ENCODE measurements at places on chromosomes 7 and 10.

- no peak for DNase-seq
Measured at GRCh38 chr10:94035982-94036765, 42.4 kb downstream of the PLCE1 start.

DNA sequence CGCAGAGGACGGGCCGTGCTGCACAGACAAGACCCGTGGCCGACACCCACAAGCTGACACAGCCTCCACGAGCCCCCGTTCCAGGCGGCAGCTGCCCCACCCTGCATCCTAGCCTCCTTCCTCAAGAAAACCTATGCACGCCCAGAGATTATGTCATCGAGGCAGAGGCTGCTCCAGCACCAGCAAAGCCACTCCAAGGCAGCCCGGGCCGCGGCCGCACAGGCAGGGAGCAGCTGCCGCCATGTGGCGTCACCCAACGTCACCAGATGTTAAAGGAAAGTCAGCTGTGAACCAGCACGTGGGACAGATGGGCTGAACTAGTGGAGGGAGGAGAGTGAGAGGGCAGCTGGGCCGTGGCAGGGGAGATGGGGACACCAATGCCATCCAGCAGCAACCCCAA is 59.8 kb downstream of the STK32C start:
- DNase-seq: no peak

GRCh38 chr10:71613261-71613777 is 106.3 kb downstream of the C10orf105 start:
- DNase-seq: no peak

DNA sequence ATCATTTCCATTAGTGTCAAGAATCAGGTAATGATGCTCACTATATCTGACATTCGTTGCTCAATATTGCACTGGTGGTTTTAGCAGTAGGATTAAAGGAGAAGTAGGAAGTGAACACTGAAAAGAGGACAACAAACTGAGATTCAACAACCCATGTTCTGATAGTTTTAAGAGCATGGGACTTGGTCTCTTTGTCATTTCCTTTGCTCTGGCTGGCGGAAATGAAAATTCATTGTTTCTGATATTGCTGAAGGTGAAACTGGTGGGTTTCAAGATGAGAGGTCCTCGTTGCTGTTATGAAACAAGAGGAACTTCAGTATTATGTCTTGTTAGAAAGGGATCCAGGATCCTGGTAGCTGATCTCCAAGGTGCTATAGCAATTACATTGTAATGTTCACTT is 129.0 kb downstream of the DNAH11 start:
- DNase-seq: no peak

DNA sequence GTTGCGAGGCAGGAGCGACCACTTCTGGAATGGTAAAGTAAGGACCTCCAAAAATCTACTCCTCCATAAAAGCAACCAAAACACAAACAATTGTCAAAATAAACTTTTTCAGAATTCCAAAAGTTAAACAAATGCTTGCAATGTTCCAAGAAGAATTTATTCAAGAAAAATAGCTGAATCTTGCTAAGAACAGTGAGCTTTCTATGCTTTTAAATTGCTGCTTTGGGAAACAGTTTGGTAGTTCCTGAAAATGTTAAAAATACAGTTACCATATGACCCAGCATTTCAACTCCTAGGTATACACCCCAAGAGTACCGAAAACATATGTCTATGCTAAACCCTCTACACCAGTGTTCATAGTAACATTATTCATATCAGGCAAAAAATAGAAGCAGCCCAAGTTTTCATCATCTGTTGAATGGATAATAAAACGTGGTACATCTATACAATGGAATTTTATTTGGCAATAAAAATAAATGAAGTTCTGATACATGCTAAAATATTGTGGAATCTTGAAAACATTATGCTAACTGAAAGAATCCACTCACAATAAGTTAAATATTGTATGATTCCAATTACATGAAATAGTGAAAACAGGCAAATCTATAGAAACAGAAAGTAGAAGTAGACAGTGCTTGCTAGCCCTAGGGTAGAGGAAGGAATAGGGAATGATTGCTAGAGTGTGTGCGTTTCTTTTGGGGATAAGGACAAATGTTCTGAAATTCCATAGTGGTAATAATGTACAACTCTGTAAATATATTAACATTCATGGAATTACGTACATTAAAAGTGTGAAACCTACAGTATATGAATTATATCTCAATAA is 57.0 kb downstream of the LRRN3 start:
- DNase-seq: no peak

DNA sequence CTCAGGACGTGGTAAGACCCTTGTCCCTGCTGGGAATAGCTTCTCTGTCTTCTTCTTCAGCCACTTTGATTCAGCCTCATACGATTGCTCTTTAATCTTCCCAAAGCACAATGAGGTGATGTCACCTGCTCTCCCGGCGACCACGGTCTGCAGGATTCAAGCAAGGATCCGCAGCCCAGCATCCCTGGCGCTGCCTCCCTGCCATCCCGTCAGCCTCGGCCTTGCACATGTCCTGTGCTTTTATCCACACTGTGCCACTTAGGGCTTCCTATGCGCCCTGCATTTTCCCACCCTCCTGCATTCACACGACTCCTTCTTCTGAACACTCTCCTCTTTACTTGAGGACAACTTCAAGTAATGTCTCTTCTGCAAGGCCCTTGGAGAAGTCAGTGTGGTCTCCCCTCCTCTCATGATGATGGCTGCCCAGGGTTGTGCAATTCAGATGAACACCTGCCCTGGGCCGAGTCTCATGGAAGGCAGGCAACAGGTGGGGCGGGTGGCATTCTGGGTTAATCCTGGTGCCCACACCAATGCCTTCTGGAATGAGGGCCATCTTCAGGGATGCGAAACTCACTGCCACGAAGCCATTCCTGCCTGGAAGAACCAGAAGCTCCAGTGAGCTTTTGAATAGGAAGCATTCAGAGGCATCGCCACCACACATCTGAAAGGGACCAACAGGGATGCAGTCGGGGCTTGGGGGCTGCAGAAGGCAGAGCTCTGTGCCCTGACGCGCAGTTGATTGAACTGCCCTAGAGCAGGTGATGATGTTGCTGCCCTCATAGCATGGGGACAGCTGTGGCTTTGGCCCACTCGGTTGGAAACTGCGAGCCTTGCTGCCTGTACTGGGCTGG is 287.5 kb downstream of the GLRX3 start:
- no peak for DNase-seq

GRCh38 chr10:72260976-72261783 is 12.5 kb upstream of the DDIT4 start:
- no peak for DNase-seq

- no peak for DNase-seq
Measured at GRCh38 chr10:119786117-119786769, 60.4 kb downstream of the INPP5F start.

DNA sequence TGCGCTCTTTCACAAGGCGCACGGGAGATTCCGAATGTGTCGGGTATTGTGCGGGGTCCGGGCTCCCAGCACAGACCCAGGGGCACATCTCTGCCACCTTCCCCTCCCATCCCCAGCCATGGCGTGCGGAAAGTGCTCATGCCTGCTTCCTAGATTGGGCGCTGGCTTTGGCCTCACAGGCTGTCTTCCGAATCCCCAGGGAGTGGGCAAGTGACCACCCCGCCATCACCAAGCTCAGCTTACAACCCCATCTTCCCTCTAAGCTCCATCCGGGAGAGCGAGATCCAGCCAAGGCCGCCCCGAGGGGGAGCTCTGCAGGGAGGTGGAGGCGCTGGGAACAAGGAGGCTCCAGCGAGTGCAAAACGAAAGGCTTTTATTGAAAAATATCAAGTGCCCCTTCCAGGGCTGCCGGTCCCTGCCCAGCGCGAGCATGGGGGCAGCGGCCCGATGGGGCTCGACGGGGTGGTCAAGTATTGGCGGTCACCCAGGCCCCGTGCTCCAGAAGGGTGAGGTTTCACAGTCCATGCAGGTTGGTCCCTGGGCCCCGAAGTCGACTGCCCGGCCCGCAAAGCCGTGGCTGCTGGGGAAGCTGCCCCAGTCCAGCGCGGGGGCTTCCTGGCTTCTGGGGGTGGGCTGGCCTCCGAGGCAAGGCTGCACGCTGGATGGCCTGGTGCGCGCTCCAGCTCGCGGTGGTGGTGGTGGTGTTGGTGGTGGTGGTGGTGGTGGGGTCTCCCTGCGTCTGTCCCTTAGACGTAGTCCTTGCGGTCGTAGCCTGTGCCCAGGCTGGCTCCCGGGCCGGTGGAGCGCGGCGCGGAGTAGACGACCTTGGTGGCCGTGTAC is 1.2 kb downstream of the CLDN3 start:
- no peak for DNase-seq

DNA sequence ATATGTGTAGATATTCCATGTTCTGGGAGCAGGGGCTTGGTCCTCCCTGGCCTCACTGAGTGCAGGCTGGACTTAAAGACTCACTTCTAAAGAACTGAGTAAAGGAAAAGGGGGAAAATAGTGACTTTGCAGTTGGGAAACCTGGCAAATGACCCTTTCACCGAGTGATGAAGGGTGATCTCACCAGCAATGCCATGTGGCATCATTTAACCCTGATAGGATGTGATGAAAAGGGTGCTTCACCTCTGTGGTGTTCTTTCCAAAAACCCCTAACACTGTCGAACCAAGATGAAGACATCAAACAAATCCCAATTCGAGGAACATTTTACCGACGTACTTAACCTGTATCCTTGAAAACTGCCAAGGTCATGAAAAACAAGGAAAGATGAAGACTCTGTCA is 71.9 kb downstream of the AOAH start:
- DNase-seq: no peak

GRCh38 chr10:86592413-86592812 is 61.9 kb upstream of the OPN4 start:
- no peak for DNase-seq

DNA sequence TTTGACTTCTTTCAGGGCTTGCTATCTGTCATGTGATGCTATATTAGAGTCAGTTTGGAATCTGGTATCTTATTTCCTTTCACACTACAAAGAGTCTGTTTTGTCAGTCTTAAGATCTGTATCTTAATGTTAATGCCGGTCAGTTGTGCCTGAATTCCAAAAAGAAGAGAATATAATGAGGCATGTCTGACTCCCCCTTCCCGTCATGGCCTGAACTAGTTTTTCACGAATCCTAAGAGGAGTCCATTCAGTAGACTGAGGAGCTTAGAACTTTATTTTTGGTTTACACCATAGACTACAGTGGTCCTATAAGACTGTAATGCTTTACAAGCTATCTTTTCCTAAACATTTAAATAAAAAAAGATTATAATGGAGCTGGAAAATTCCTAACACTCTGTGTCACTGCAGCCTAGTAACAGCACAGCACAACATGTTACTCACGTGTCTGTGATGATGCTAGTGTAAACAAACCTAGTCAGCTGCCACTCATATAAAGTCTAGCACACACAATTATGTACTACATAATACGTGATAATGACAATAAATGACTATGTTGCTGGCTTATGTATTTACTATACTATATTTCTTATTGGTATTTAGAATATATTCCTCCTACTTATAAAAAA is 50.6 kb downstream of the VPS41 start:
- no peak for DNase-seq

DNA sequence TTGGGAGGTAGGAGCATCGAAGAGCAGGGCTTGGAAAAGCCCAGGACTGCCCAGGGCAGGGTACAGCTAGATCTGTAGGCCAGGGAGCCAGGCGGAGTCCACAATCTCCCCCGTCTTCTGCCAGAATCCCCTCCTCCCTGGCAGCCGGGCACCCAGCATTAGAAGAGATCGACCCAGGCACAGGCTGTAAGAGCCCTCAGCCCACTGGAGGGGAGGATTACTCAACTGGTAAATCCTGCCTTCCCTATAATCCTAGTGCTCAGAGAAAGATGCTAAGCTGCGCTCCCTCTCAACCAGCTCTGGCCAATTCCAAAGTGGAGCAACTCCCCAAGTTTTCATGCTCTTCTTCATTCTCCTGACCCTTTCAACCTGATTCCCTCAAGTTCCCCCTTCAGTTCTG is 3.2 kb downstream of the SPOCK2 start:
- DNase-seq: no peak

DNA sequence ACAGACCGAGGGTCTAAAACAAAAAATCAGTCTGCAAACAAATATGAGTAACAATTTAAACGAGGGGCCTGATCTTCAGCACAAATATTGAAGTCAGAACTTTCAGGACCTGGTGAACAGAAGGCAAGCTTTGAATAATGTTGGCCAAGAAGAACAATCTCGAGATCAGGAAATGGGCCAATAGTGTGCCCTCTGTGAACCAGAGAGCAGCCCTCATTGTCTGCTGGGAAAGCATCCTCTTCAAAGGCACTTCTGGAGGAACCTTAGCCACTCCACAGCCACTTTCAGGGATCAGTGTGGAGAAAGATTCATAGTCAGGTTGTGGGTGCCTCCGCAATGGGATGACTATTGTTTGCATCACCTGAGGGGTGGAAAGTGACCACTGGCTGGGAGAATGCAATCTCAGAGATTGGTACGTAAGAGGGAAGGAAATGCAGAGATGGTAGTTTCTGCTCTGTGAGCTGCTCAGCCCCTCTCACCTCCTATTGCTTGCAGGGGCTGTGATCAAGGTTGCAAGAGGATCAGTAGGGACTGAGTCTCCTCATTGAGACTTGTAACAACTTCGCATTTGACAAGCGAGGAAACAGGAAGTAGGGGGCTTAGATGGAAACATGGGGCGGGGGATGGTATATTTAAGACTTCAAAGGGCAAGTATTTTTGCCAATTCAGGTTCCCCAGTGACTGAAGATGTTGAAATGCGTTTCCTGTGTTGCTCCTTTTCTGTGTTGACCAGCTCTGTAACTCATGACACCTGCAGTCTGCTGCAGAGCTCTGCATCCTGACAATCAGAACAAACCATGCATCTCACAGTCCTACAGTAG is 28.4 kb upstream of the IFRD1 start:
- DNase-seq: no peak

DNA sequence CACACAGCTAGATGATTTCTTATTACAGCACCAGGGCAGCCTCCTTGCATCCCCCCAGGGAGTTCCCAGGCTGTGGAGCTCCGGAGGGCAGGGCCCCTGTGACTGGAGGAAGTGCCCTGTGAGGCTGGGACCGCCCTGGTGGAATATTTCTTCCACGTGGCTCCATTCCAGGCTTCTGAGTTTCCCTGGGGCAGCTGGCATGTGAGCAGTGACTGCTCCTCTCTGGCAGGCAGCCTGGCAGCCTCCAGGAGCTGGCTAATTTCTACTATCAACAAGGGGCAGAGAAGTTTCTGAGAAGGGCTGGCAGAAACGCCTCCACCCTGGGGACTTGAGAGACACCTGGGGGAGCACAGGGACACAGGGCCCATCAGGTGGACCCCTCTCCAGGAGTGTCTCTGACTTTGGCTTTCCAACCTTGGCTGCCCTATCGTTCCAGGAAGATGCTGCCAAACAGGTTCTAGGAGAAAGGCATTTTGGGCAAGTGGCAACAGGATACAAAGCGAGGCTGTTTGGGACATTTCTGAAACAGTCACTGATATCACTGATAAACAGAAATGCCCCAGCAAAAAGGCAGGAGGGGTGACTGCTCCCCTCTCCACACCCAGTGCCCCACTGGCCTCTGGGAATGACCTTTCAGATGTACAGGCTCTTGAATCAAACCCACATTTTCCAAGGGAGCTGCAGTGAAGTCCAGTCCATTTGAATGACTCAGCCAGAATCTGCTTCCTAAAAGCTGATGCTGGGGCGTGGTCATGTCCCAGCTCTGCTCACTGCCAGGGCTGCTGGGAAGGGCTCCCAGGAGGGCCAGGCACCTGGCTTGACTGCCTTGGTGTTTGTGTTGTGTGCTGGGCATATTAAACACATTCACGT is 16.1 kb downstream of the MYOF start:
- no peak for DNase-seq

- DNase-seq: no peak
Measured at GRCh38 chr7:101690061-101690460, 61.0 kb upstream of the MYL10 start.
